Left colon (tissue), 2 donors: ENCODE measurements at places on chromosomes 6 and 20.

- no peak for DNase-seq
Observed at GRCh38 chr6:99143108-99143861, 195.5 kb upstream of the FBXL4 start.

DNA sequence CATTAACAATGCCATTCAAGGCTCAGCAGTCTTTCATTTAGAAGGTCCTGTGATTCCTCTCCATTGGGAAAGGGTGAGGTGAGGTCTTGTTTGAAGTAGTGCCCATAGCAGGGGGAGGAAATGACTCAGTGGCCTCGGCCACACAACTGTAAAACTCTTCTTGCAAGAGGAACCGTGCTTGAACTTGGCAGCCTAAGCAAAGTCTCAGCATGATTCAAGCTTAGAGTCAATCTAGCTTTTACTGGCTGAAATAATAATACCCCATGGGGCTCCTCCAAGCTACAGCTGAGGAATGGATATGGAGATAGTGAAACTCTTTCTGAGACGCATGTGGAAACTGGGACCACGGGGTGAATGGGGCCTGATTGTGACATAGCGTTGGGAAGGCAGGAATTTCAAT lies 428.2 kb downstream of the BMP2 start:
- no peak for DNase-seq

DNA sequence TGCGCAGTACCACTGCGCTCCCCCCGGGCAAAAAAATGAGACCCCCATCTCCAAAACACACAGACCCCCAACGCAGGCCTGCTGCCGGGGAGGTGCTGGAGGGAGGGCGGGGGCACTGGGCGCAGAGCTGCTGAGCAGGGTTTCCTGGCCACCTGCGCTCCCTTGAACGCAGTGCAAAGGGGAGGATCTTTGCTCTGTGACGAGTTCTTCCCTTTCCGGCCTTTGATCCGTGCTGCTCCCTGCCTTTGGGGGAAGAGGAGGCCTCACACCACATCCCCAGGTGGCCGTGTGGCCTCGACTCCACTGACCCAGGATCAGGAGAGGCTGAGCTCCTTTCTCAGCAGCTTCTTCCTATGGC lies 8.9 kb upstream of the COL20A1 start:
- DNase-seq: no peak

- no peak for DNase-seq
Observed at GRCh38 chr6:100462706-100463629, 1.8 kb downstream of the SIM1 start.

GRCh38 chr6:110325197-110325596 lies 33.0 kb downstream of the METTL24 start:
- DNase-seq: peak; percentile 21

- DNase-seq: no peak
Observed at GRCh38 chr6:133768656-133769295, 120.1 kb upstream of the TCF21 start.

DNA sequence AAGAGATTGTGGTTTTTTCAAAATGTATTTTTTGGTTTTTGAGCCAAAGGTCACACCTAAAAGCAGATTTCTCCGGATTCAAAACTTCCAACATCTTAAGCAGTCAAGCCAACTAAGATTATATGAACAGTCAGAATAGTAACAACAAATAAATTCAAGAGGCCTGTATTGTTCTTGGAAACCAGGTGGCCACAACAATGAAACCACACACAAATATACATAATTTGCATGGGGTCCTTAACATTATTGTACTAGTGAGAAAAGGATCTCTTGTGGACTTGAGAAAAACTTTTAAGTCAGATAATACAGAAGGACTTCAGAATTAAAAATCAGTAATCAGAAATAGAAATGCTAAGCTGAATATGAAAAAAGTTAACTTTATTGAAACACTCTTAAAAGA lies 40.6 kb downstream of the NOL7 start:
- no peak for DNase-seq

DNA sequence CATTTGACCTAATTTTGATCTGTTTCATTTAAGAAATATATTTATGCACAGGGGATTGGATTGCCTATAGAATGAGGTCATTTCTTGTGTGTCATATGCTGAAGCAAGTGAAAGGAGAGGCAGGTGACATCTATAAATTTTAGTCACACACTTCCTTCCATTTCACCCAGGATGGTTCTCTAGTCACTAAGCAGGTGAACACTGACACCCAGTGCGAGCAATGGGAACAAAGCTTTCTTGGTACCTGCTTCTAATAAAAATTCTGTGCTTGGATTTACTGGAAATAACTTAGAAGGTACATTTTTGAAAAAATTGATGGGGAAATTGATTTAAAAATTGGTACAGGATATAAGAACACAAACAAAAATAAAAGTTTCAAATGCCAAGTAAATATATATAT lies 66.9 kb upstream of the MC3R start:
- no peak for DNase-seq

DNA sequence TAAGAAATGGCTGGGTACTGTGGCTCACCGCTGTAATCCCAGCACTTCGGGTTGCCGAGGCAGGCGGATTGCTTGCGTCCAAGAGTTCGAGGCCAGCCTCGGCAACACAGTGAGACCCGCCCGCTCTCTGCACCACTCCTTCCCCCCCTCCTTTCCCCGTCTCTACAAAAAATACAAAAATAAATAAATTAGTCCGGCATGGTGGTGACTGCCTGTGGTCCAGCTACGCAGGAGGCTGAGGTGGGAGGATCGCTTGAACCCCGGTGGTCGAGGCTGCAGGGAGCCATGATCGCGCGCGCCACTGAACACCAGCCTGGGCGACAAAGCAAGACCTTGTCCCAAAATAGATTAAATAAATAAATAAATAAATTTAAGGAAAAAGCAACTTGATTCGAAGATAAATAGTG lies 448 bp upstream of the RNF114 start:
- no peak for DNase-seq

DNA sequence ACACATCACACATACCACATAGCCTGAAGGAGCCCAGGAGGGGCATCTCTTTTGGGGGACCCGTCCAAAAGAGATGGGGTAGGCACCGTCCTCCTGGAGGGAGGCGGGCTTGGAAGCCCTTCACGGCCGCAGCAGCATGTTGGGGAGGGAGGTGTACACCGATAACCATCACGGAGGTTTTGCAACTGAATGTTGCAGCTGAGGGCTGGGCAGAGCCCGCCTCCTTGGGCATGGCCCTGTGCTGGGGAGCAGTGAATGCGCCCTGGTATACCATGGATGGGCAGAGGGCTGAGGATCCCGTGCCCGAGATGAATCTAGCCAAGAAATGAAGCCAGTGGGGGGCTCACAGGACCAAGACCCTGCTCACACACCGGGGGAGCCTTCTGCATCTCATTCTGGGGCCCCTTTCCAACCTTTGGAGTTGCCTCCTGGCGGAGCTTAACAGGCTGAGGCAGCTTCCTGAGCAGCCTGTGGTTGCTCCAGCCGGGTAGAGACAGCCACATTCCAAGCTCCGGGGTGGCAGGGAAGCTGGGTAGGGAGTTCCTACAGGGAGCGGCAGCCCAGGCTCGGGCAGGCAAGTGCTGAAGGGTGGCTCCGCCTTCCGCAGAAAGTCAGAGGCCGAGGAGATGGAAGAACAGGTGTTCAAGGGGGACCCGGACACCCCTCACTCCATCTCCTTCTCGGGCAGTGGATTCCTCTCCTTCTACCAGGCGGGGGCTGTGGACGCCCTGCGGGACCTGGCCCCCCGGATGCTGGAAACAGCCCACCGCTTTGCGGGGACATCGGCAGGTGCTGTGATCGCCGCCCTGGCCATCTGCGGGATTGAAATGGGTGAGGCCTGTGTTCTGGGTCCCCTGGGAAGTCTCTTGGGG lies at the start of gene PNPLA1:
Gene PNPLA1 (plus strand): TSS at position 227 of the 872 bp plus-strand sequence. CDS start 400 bp downstream, at position 627.
- no peak for DNase-seq

DNA sequence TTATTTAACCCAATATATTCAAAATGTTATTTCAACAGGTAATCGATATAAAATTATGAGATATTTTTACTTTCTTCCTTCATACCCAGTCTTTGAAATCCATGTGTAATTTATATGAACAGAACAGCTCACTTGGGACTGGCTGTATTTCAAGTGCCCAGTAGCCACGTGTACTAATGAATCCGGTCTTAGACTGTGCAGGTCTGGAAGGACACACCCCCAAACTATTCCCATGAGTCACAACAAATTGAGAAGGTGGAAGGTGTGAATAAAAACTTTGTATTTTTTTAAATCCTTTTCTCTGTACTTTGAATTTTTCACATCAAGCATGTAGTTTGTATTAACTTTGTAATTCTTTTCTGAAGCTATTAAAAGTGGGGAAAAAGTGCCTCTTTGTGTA lies 2.8 kb downstream of the UNC5CL start:
- DNase-seq: no peak

- DNase-seq: no peak
Observed at GRCh38 chr20:41701588-41702348, 83.6 kb upstream of the CHD6 start.

- no peak for DNase-seq
Observed at GRCh38 chr6:115270953-115271352, 789.7 kb downstream of the FRK start.

- no peak for DNase-seq
Observed at GRCh38 chr20:3082955-3083952, 1.3 kb downstream of the AVP start.

DNA sequence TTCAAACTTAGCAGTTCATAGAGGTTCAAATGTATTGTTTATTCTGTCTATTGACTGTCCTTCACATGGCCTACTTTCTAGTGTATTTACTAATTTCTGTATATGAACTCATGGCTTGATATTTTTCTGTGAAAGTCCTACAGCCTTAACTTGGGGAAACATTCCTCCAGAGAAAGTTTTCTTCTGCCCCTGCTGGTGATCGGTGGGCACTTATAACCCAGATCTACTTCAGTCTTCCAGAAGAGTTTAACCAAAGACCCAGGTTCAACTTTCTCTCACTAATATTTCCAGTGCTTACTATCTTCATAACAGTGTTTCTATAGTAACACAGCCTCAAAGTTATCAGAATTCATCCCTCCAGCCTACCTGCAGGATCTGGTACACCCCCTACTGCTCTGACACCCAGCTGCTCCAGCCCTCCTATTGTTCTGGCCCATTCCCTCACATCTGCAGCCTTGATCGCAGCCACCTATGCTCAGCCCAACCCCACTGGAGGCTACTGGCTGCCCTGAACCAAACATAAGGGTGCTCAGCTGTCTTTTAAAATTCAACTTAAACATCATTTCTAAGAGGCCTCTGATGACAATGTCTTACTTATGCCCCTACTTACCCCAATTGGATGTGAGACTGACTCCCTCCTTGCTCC lies 72.3 kb downstream of the TBX18 start:
- no peak for DNase-seq

DNA sequence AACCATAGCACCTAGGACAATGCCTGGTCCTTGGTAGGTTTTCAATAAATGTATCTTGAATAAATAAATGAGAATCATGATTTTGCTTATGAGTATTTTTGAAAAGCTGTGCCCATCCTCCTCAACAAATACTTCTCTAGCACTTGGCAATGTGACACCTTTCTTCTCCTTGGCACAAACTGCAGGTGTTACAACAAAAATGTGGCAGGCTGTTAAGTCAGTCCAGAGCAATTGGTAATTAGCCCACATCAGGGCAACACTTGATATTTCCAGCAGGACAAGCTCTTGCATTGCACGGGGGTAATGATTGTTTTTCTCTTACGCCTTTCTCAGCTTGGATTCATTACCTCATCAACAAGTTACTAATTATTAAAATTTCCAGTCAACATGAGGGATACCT lies 31.6 kb upstream of the SNX9 start:
- no peak for DNase-seq

GRCh38 chr6:47917811-47918210 lies 136.0 kb downstream of the OPN5 start:
- DNase-seq: no peak

- peak; percentile 45 for DNase-seq
Observed at GRCh38 chr6:50816115-50816675, 2.5 kb upstream of the TFAP2B start.

DNA sequence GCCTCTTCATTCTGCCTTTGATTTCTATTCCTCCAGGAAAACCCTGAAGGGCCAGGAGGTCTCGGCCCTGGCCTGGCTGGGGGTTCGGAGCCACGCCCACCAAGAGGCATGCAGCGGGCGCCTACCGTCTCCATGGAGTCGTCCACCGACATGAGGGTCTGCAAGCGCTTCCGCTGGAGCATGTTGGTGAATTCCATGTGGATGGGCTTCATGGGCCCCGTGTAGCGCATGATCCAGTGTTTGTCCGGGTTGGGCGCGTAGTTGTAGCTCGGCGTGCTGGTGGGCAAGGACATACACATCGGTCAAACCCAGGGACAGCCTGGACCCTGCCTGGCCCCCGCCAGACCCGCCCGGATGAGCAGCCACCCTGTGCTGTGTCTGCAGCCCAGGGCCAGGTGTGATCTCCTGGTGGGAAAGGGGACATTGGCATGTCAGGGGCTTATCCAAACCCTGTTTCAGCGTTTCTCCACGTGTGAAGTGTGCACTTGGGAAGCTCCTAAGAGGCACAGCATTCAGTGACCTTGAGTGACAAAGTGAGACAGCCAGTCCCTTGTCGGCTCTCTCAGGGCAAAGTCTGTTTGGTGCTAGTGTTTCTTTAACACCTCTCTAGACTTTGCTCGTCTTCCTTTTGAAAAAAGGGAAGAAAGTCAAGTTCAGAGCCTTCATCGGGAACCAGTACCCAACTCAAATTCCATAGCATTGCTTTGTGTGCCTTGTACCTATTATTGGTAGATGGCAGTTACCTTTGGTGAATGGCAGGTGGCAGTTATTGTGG lies 100.8 kb downstream of the SULF2 start:
- DNase-seq: no peak

DNA sequence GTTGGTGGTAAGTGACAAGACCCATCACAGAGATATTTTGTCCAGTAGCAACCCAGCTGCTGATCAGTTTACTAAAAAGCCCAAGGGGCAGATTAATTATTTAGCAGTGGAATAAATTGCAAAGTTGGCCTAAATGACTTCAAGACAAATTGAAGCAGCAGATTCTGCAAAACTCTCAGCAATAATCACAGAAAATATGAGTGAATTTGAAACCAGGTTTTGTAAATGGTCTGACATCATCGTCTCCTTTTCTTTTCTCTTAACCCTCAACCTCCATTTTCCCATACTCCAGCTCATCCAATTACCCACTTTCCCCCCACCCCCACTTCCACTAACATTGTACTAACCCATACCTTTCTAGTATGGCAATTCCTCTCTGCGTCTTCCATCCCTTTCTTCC lies 11.3 kb upstream of the PTPRK start:
- DNase-seq: no peak

GRCh38 chr6:154874773-154875592 lies 120.1 kb upstream of the TIAM2 start:
- DNase-seq: no peak

GRCh38 chr6:119673741-119674140 lies 324.2 kb upstream of the MAN1A1 start:
- DNase-seq: no peak
